ENCODE measurements at places on chromosomes 12 and 14. TPM values are rescaled to one million over a fixed set of nuclear protein-coding genes. Genes with fewer than 3 reads are reported as not detected.

Gene WIF1
- 266 TPM for polyA plus RNA-seq

Gene OTX2
- polyA plus RNA-seq: not detected

Gene PRH1
- polyA plus RNA-seq: 13.7 TPM

Gene B3GNT4
- 0.73 TPM for polyA plus RNA-seq

Gene TPH2
- polyA plus RNA-seq: 0.43 TPM

GRCh38 chr14:68366656-68367055 lies 426.2 kb downstream of the ZFP36L1 start:
- no peak for DNase-seq

DNA sequence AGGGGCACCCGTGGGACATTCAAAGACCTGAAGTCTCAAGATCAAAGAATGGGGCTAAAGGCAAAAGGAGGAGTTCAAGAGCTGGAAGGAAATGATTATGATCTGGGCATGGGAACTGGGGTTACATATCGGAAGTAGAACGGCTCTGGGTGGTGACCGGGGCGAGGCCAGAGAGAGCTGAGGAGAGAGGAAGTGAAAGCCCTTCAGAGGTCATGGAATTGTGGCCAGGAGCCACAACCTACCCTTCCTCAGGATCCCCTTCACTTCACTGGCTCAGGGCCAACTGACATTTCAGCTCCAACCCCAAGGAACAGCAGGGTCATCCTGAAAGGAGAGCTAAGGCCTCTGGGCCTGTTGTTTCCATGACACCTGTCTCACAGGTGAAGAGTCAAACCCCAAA lies 57.8 kb downstream of the GALNT16 start:
- no peak for DNase-seq

GRCh38 chr14:25988536-25988935 lies 609.3 kb downstream of the NOVA1 start:
- DNase-seq: no peak

- no peak for DNase-seq
Observed at GRCh38 chr12:117139025-117139717, 40.0 kb upstream of the TESC start.

DNA sequence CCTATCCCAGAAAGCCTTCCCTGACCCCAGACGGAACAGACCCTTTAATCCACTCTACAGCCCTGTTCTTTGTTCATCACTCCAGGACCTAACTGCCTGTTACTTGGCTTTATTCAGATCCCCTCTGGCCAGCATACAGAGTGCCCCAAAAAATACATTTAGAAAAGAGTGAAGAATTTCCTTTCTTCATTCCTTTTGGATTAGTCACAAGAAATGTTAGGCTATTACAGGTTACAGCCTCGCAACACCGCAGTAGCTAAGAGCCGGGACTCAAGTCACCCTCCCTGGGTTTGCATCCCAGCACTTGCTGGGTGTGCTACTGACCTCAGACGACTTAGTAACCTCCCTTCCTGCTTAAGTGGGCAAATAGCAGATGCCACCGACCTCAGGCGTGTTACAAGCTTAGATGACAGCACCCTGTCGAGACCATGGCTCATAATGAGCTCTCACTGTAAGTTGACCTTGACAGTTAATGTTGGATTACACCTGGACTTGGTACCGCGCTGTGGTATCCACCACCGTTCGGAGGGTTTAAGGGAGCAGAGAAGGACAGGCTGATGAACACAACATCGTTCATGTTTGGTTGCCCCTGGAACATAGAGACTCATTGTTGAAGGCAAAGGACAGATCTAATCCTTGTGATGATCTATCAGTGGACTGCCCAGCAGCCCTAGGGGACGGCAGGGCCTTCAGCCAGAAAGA lies 12.9 kb downstream of the GLRX5 start:
- DNase-seq: no peak

- no peak for DNase-seq
Observed at GRCh38 chr12:75900226-75900625, 131.3 kb downstream of the PHLDA1 start.

DNA sequence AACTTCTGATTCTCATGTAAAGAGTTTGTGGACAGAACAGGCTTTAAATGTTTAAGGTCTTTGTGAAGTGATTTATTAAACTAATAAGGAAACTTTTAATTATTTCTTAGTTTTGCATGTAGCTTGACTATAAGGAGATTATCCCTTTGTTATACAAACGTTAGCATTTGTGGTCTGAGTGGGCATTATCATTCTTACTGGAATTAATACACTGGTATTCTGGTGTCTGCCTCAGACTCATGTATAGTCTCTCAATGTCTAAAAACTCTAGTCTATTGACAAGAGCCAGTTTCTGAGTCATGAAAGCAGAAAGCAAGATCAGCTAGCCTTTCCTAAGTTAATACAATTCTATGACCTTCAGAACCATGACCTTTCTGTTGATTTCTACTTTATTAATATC lies 51.3 kb downstream of the SOX5 start:
- no peak for DNase-seq

DNA sequence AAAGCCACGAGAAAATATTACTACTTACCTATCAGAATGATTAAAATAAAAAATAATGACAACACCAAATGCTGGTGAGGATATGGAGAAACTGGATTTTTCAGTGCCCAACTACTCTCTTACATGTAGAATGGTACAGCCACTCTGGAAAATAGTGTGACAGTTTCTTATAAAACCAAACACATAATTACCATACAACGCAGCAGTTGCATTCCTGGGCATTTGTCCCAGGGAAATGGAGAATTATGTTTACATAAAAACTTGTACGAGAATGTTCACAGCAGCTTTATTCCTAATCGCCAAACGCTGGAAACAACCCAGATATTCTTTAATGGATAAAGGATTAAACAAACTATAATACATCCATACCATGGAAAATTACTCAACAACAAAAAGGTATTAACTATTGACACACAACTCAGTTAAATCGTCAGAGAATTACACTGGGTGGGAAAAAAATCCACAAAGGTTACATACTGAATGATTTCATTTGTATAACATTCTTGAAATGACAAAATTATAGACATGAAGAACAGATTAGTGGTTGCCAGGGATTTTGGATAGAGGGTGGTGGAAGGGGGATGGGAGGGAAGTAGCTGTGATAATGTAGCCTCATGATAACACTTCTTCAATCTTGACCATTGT lies 35.4 kb downstream of the TAOK3 start:
- no peak for DNase-seq

GRCh38 chr12:32595251-32595650 lies 83.8 kb upstream of the DNM1L start:
- DNase-seq: no peak

DNA sequence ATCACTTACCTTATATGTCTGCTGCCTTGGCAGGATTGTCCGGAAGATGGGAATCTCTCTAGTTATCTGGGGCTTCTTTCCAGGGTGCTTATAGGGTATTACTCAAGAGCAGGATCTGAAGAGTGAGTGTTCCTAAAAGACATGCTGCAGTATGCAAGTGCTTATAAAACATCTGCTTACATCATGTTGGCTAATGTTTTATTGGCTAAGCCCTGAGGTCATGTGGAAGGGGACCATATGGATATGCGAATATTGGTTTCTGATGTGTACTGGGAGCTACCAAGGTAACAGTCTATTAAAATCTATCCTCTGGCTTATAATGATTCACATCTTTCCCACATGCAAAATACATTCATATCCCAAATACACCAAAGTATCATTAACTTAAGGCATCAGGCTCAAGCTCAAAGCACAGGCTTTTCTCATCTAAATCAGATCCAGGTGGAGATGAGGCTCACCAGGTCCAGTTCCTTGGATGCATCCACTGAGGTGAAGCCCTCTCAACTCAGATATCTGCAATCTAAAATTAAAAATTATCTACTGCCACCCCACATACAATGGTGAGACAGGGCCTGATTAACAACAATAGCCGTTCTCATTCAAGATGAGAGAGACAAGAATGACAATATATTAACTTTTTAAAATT lies 29.8 kb downstream of the LRRIQ1 start:
- DNase-seq: no peak

Data from left lung (tissue), 14 donors.